ENCODE measurements at places on chromosomes 5 and 9. TPM values are rescaled to one million over a fixed set of nuclear protein-coding genes. Genes with fewer than 3 reads are reported as not detected.

The GLRX gene
- total RNA-seq, result 51.1 TPM

The EIF4EBP3 gene
- 27.2 TPM for total RNA-seq

The SYNPO gene
- 0.14 TPM for total RNA-seq

The ZBTB43 gene
- 20.9 TPM for total RNA-seq

The PPP1R26 gene
- 0.32 TPM for total RNA-seq

The CLIC3 gene
- not detected for total RNA-seq

The C7 gene
- total RNA-seq, result not detected

The KCNV2 gene
- total RNA-seq, result not detected

The PIP5KL1 gene
- total RNA-seq, result 1.8 TPM

The SLCO6A1 gene
- not detected for total RNA-seq

The SCGB3A2 gene
- not detected for total RNA-seq

The PRRC1 gene
- total RNA-seq, result 35.1 TPM

The ADAMTS13 gene
- total RNA-seq, result 3.0 TPM

DNA sequence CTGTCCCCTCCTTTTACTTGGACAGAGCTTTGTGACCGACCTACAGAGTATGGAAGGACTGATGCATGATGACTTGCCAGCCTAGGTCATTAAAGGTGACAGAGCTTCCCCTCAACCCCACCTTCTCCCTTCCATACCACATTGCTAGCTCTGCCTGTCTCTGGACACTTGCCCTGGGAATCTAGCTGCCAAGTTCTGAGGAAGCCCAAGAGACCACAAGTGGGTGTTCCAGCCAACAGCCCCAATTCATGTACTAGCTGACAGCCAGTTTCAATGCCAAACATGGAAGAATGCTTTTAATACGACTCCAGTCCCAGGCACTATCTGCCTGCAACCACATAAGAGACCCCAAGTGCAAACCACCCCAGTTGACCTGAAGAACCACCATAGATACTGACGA, 477.1 kb downstream of the SPOCK1 start:
- H3K27ac ChIP-seq, result no peak overlapping the region
- H3K36me3 ChIP-seq, result no peaks in the 10 kb centered on the region
- H3K4me1 ChIP-seq, result no peaks in the 10 kb centered on the region
- DNase-seq, result no peak

DNA sequence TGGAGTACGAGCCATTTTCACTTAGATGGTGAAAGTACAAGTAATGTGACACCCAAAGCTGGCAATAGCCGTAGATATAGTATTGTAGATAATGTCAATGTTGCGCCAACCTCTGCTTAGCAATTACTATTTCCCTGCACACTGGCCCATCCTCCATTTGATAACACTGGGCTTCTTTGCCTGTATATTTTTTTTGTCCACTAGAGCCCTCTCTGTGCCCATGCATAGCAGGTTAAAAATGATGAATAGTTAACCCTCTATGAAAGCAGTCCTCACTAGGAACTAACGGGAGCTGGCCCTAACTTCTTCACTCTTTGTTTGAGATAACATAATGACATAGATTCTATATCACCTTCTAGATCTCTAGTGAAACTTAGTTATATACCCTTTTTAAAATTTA, 416.8 kb downstream of the TUSC1 start:
- H3K36me3 ChIP-seq, result no peaks in the 10 kb centered on the region
- no peak overlapping the region for H3K27ac ChIP-seq
- no peak for DNase-seq
- H3K27me3 ChIP-seq, result no peaks in the 10 kb centered on the region
- H3K4me1 ChIP-seq, result no peaks in the 10 kb centered on the region
- H3K4me3 ChIP-seq, result no peak overlapping the region

GRCh38 chr9:107054146-107054545, 191.2 kb downstream of the ZNF462 start:
- DNase-seq, result no peak
- H3K36me3 ChIP-seq, result no peaks in the 10 kb centered on the region
- no peak overlapping the region for H3K27ac ChIP-seq
- no peaks in the 10 kb centered on the region for H3K4me1 ChIP-seq
- no peak overlapping the region for H3K4me3 ChIP-seq

DNA sequence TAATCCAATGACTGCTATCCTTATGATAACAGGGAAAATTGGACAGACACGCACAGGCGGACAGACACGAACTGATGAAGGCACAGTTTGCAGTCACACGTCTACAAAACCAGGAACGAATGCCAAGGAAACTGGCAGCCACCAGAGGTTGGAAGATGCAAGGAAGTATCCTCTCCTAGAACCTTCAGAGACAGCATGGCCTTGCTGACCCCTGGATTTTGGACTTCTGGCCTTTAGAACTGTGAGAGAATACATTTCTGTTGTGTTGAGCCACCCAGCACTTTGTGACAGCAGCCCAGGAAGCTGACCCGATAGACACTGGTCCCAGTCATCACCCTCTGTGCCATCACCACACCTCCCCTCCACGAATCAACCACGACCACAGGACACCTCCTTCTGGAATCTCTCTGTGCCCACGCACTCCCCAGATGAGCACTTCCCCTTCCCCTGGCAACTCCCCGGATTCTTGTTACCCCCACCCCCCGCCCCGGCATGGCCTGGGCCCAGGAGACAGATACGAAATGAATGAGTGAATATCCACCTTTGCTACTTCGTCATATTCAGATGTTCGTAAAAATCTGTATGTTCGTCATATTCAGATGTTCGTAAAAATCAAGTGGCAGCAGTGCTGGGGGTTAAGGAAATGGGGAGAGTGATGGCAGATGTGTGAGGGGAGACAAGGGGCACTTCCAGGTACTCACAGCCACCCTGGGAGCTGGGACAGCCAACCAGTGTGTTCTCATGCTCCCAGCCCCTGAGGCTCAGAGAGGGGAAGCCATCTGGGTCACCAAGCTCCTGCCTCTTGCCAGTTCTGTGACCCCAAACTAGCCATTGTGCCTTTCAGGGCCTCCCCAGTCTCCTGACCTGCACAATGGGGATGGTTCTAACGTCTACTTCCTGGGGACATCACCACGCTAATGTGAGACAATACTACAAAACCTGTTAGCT, 18.5 kb downstream of the GBGT1 start:
- no peaks in the 10 kb centered on the region for H3K27me3 ChIP-seq
- no peak overlapping the region for H3K4me3 ChIP-seq
- no peaks in the 10 kb centered on the region for H3K36me3 ChIP-seq

GRCh38 chr9:1837453-1838084, 177.6 kb upstream of the SMARCA2 start:
- no peak overlapping the region for H3K4me3 ChIP-seq
- H3K4me1 ChIP-seq, result no peaks in the 10 kb centered on the region
- H3K27me3 ChIP-seq, result peaks cover 6% of the 10 kb centered on the region
- H3K27ac ChIP-seq, result no peak overlapping the region
- peak; percentile 37 for DNase-seq
- H3K36me3 ChIP-seq, result no peaks in the 10 kb centered on the region

DNA sequence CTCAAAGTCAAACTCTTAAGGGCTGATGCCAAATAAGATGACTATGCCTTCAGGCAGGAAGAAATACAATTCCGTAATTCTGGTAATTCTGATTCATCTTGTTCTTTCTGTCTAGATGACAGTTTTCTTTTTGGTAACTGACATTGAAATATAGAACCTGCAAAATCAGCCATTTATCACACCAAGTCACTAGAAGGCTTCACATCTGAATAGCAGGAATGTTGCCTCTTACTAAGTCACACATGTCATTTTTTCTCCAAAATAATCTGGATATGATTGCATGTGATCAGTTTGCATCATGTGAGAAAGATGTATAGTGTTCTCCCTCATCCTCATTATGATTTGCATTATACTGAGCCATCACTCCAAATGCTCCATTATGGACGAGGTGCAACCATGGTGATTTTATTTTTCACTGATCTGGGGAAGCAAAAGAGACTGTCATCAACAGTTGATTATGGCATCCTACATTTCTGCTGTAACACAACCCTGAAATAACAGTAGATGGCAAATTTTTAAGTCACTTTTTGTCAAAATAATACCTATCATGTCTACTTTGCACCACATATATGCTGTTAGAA, 69.0 kb downstream of the HCN1 start:
- H3K27ac ChIP-seq, result no peak overlapping the region
- no peaks in the 10 kb centered on the region for H3K36me3 ChIP-seq
- H3K4me1 ChIP-seq, result no peaks in the 10 kb centered on the region
- H3K27me3 ChIP-seq, result no peaks in the 10 kb centered on the region
- DNase-seq, result no peak

GRCh38 chr9:134634667-134635230, 6.9 kb upstream of the COL5A1 start:
- no peak overlapping the region for H3K27ac ChIP-seq
- peak; percentile 1 for DNase-seq
- H3K4me1 ChIP-seq, result no peaks in the 10 kb centered on the region
- no peaks in the 10 kb centered on the region for H3K36me3 ChIP-seq
- peaks cover 3% of the 10 kb centered on the region for H3K27me3 ChIP-seq

DNA sequence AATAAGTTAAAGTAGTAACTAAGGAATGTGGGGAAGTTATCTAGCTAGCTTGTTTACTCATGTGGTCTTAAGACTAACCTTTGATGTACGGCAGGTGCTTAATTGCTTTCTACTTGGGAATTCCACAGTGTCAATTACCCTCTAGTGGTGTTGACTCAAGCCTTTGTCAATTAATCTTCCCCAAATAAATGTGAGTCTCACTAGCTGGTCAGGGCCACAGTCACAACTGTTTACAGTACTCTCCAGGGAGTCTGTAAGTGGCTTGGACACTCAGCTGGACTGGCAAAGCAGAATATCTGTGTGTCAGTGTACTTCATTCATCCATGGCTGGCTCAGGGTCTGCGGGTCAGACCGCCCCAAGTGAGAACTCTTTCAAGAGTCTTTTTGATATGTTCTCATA, 30.8 kb downstream of the SMIM3 start:
- no peaks in the 10 kb centered on the region for H3K4me1 ChIP-seq
- no peak overlapping the region for H3K4me3 ChIP-seq
- H3K27ac ChIP-seq, result no peak overlapping the region
- no peaks in the 10 kb centered on the region for H3K36me3 ChIP-seq

- H3K4me1 ChIP-seq, result peaks cover 15% of the 10 kb centered on the region
- no peak overlapping the region for H3K27ac ChIP-seq
Measured at GRCh38 chr5:57600321-57600720, 117.7 kb upstream of the ACTBL2 start.

GRCh38 chr5:95842854-95843544, 20.5 kb upstream of the GLRX start:
- peaks cover 10% of the 10 kb centered on the region for H3K4me1 ChIP-seq
- H3K27ac ChIP-seq, result peak overlapping the region; percentile 76
- H3K4me3 ChIP-seq, result peak overlapping the region; percentile 40
- no peaks in the 10 kb centered on the region for H3K27me3 ChIP-seq

GRCh38 chr5:53501054-53501453, 20.6 kb downstream of the FST start:
- peaks cover 24% of the 10 kb centered on the region for H3K27me3 ChIP-seq
- H3K4me1 ChIP-seq, result no peaks in the 10 kb centered on the region
- no peaks in the 10 kb centered on the region for H3K36me3 ChIP-seq
- no peak overlapping the region for H3K4me3 ChIP-seq
- DNase-seq, result no peak
